PC-3 (cell line): ENCODE measurements at places on chromosomes 2 and 18. TPM values are rescaled to one million over a fixed set of nuclear protein-coding genes. Genes with fewer than 3 reads are reported as not detected.

DNA sequence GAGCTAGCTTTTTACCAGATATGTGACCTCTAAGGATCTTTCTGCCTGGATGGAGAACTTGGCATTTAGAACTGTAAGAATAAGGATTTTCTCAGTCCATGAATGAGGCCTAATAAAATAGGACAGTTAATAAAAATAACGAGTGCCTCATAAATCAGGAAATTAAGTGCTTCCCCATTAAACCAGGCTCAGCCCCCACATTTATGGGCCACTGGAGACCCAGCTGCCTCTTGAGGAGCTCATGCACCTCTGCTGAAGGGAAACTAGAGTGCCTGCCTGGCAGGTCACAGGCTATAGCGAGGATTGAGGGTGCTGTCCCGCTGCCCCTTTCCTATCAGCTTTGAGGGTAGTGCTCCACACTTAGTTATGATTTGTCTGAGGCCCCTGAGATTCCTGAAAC, 158.0 kb downstream of the ALK start:
- no peak overlapping the region for H3K27ac ChIP-seq
- no peaks in the 10 kb centered on the region for H3K36me3 ChIP-seq
- H3K27me3 ChIP-seq: no peaks in the 10 kb centered on the region
- no peak overlapping the region for H3K4me3 ChIP-seq
- no peaks in the 10 kb centered on the region for H3K4me1 ChIP-seq
- DNase-seq: no peak

DNA sequence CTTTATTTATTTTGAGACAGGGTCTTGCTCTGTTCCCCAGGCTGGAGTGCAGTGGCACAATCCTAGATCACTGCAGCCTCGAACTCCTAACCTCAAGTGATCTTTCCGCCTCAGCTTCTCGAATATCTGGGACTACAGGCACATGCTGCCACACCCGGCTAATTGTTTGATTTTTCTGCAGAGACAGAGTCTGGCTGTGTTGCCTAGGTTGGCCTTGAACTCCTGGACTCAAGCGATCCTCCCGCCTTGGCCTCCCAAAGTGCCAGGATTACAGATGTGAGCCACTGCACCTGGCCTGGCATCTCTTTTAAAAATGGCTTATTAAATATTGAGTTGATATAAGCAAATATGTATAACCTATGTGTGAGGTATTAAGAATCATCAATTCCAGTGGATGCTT, 209.5 kb downstream of the FAM210A start:
- H3K36me3 ChIP-seq: no peaks in the 10 kb centered on the region
- H3K27me3 ChIP-seq: peaks cover 84% of the 10 kb centered on the region
- H3K4me3 ChIP-seq: no peak overlapping the region
- H3K27ac ChIP-seq: no peak overlapping the region
- no peak for DNase-seq
- H3K4me1 ChIP-seq: no peaks in the 10 kb centered on the region

DNA sequence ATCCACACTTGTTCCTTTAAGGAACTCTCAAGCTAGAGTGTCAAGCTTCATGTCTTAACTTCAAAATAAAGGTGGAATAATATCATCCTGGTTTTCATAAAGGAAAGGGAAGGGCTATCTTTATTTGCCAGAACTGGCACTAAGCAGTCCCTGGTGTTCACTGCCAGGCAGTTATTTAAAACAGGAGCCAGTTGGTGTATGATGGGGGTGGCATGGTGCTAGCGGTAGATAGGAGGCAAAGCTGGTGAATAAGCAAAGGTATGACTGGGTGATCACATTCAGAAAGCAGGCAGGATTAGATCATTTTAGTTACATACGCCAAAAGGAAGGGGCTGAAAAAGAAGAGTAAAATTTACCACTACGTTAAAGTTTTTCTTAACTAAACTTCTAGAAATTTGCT, 776.3 kb downstream of the BCL11A start:
- H3K36me3 ChIP-seq: no peaks in the 10 kb centered on the region
- DNase-seq: no peak
- H3K27ac ChIP-seq: no peak overlapping the region

DNA sequence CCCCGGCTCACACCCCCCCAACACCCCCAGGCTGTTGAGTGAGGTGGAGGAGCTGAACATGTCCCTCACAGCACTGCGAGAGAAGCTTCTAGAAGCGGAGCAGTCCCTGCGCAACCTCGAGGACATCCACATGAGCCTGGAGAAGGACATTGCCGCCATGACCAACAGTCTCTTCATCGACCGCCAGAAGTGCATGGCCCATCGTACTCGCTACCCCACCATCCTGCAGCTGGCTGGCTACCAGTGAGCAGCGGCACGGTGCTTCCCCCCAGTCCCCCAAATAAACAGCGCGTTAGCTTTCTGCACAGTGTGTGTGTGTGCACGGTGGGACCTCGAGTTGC, 5.3 kb downstream of the TEKT4 start:
- no peaks in the 10 kb centered on the region for H3K36me3 ChIP-seq
- no peak for DNase-seq
- H3K27me3 ChIP-seq: peaks cover 12% of the 10 kb centered on the region
- no peak overlapping the region for H3K27ac ChIP-seq
- H3K4me3 ChIP-seq: no peak overlapping the region

GRCh38 chr18:57077786-57078552, 68.9 kb upstream of the BOD1L2 start:
- no peak overlapping the region for H3K27ac ChIP-seq
- no peaks in the 10 kb centered on the region for H3K36me3 ChIP-seq
- H3K4me1 ChIP-seq: no peaks in the 10 kb centered on the region
- H3K27me3 ChIP-seq: peaks cover 71% of the 10 kb centered on the region

The ZNF396 gene
- 0.40 and 0.95 TPM in 2 replicates for total RNA-seq

The HSBP1L1 gene
- 45.7 and 56.8 TPM in 2 replicates for total RNA-seq

The CCL20 gene
- total RNA-seq: 1.7 and 1.8 TPM in 2 replicates

The ST6GAL2 gene
- total RNA-seq: 11.4 and 12.6 TPM in 2 replicates

The ZNF892 gene
- not detected in 2 replicates for total RNA-seq

The STPG4 gene
- 2.4 TPM in 1 of 2 replicates, not detected in the other for total RNA-seq
